ENCODE measurements at places on chromosomes 6 and 20. TPM values are rescaled to one million over a fixed set of nuclear protein-coding genes. Genes with fewer than 3 reads are reported as not detected.

PTCRA gene
- total RNA-seq, result not detected

PCK1 gene
- not detected for total RNA-seq

RHAG gene
- total RNA-seq, result not detected

- H3K27me3 ChIP-seq, result no peaks in the 10 kb centered on the region
- H3K27ac ChIP-seq, result no peak overlapping the region
- no peak for DNase-seq
- H3K36me3 ChIP-seq, result peaks cover 13% of the 10 kb centered on the region
Observed at GRCh38 chr20:31551163-31552081, 37.2 kb downstream of the HM13 start.

DNA sequence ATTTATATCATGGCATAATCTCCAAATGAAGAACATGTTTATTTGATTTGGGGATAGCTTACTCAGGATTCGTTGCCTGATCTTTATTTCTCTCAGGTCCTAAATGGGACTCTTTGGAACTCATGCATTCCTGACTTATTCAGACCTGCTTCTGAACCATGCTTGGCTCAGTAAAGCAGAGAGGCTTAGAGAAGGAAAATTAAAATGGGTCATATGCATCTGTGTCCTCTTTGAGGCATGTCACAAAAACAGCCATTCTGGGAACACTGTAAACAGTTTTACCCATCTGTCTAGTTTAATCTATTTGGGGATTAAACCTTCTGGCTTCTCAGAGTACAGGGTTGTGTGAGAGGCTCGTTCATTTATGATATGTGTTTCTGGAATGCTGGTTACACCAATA, 1017.3 kb downstream of the KIF16B start:
- H3K4me1 ChIP-seq, result no peaks in the 10 kb centered on the region
- no peak for DNase-seq
- H3K27ac ChIP-seq, result no peak overlapping the region
- no peak overlapping the region for H3K4me3 ChIP-seq

Measured in activated naive CD8-positive, alpha-beta T cell treated with anti-CD3 and anti-CD28 coated beads, Interleukin-2, amount 10 ng/mL, durations not matched to agents 7 days and 5 days (primary cell).